ENCODE measurements at places on chromosomes 7 and 10.

DNA sequence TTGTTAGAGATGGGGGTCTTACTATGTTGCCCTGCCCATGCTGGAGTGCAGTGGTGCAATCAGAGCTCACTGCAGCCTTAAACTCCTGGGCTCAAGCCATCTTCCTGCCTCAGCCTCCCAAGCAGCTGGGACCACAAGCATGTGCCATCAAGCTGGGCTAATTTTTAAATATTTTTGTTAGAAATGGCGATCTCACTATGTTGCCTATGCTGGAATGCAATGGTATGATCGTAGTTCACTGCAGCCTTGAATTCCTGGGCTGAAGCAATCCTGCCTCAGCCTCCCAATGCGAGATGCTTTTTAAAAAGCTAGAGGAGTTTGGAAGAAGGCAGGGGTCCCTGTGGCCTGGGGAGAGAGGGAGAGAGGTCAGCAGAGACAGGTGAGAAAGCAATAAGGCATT lies 600.1 kb upstream of the AUTS2 start:
- no peak for ATAC-seq

DNA sequence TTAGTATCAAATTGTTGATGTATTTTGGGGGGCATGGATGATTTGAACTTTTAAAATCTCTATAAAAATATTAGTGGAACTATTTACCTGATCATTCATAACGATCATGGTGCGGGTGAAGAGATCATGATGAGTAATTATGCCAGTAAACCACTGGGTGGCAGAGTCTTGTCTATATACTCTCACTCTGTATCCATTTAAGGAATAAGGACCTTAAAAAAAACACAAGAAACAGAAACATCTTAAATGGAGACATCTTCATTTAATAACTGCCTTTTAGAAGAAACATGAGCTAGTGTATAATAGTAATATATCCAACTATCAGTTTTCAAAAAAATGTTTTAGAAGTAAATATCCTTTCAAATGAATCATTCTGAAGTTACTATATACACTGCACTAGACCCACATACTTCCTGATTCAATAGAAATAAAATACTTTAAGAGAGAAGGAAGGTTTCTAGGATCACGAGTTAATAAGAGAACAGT lies 84.0 kb downstream of the NRBF2 start:
- ATAC-seq: peak; percentile 90

GRCh38 chr7:74453322-74454011 lies at the start of gene GTF2IRD1:
GTF2IRD1 (plus strand) TSS chr7:74453906; CDS start chr7:74508081, 54,175 bp downstream.
- peak; percentile 8 for ATAC-seq

DNA sequence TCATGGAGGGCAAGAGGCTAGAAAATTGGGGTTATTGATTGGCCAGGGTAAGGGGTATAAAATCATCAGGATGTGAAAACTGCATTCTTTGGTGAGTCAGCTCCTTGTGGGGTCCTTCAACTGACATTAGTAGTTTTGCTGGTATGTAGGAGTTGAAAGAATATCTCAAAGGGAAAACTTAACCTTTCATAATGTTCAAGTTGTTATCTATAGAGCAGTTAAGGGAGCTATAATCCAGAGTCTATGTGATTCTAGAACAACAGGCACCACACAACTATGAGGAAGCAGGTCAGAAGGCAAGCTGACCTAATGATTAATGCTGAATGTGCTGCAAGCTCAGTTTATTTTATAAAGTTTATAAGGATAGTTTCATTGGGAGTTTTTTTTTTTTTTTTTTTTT lies 13.7 kb downstream of the PRPS1L1 start:
- ATAC-seq: no peak

DNA sequence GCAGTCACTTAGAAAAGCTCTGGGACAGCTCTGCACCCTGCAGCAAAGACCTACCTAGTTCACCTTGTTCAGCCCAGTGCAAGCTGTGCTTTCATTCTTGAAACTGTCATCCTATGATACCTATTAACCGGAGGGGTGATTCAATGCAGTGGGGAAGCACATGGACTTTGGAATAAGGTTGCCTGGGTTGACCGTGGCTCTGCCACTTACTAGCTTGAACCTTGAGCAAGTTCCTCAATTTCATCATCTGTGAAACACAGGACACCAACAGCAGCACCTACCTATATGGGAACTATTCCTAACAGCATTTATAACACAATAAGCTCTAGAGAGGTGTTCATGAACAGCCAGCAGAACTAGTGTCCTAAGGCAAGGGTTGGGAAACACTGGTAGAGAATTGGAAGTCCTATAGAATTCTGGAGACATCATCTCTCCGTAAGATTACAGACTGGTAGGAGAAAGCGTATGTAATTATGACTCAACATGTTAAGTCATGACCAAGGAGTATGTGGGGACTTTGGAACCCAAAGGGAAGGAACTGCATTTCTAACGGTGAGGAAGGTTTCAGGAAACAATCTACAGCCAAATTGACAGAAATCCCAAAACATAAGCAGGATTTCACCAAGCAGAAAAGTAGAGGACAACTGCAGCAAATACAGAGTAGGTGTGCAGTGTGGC lies 270.0 kb downstream of the USP6NL start:
- ATAC-seq: no peak

- ATAC-seq: no peak
These were observed 15.3 kb upstream of the CHST12 start for GRCh38 chr7:2387897-2388636.

DNA sequence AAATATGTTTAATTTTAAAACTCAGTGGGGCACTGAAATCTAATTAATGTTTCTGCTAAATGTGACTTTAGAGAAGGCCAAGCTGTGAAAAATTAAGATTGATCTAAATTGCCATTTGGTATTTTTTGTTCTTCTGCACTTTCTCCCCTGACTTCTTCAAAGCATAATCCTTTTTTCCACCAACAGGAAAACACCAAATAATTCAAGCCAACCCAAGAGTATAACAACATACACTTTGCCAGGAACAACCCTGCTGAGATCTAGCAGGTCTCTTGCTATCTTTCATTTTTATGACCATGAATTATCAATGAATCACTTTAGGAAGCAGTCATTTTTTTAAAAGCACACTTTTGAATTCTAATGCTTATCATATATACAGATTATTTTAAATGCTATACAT lies 100.1 kb downstream of the USP6NL start:
- ATAC-seq: no peak

GRCh38 chr10:88273567-88273966 lies 309.6 kb downstream of the RNLS start:
- no peak for ATAC-seq

DNA sequence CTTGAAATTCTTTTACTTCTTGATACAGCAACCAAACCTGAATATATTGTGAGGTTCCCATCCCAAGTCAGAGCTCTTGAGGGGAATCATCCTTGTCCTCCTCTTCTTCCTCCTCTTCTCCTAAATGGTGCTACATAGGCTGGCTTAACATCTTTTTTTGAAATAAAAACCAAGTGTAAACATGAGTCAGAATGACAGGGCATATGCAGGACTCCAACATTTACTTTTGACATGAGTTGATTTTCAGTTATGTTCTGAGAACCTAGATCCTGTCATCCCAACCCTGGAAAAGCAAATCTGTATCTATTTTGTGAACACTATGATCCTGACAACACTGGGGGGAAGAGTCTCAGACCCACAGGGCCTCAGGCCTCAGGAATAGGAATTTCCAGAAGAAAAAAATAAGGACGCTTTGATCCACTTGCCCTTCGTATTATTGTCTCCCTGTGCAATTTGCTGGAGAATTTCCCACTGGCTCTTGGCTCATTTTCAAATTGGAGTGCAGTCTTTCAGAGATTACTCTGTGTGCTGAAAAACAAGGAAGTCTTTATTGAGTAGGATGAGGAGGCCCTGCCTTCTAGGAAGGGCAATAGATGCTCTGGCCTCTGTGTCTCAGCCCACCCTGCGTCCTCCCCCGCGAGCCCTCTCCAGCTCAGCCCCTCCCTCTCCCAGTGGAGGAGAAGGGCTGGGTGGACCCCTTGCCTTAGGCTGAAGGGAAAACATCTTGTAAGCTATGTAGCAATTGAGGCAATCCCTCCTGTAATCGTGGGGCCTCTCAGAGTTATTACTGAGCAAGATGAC lies 121.6 kb downstream of the CREB5 start:
- ATAC-seq: no peak

Measured in activated T-helper 17 cell treated with anti-CD3 and anti-CD28 coated beads, Interleukin-2, amount 50 U/mL, for 72 hours (primary cell).